Inflammatory macrophage treated with lipopolysaccharide for 4 hours (primary cell): ENCODE measurements at places on chromosomes 1 and 21.

DNA sequence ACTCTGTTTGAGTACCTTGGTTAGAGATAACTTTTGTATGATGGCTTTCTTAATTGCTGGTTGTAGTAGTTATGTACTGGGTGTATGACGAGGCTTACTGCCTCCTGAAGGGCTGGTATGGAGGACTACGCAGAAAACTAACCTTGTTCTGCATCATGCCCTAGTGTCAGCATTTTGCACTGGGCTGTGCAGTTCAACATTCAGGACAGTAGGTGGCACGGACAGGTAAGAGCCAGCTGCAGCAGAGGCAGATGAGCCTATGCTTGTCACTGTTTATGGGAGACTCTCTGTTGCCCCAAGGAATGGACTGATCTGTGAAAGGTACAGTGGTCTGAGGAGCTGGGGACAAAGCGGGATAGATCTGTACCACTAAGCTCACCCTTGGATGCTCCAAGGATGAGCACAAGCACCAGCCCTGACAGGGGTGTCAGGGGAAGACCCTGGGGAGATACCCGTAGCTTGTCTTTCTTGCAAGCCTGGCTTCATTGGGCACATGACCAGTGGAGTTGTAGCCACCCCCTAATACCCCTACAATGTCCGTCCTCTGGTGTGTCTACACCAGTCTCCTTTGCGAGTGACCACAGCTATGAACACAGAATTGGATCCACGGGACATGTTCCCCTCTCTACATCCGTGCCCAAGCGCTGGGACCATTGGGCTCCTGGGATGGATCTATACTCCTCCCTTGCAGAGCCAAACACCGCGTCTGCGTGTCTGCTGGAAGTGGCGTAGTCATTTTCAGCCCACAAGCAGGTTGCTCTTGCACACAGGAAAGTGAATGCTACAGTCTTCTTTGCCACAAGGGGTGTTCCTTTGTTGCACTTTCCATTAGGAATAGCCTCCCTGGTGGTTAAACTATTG is 51.1 kb upstream of the CFHR3 start:
- DNase-seq: peak; percentile 44

DNA sequence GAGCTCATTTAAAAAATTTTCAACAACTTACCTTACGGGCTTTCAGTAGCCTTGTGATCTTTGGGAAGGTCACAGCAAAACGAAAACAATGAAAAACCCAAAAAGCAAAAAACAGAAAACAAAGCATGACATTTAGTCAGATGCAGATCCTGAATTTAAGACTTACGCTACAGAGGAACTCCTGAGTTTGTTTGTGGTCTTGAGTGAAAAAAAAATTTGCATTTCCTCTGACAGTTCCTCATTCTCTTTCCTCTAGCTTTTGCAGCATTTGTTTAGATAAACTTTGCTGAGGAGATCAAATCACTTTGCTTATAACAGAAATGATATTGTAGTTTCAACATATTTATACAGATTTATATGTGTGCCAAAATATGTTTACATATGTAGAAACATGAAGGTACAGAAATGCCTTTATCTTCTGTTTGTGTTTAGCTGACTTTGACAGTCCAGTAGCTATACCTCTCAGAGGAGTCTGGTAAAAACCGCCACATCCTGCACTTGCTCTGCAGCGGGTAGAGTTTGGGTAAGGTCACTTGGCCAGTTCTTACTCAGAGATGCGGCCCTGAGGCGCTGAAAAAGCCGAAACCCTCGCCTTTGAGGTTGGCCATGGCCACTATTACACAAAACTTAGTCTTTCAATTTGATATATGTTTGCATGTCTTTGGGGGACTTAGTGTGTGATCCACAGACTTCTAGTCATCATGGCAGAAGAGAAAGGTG is 142.5 kb downstream of the TNR start:
- DNase-seq: peak; percentile 16

DNA sequence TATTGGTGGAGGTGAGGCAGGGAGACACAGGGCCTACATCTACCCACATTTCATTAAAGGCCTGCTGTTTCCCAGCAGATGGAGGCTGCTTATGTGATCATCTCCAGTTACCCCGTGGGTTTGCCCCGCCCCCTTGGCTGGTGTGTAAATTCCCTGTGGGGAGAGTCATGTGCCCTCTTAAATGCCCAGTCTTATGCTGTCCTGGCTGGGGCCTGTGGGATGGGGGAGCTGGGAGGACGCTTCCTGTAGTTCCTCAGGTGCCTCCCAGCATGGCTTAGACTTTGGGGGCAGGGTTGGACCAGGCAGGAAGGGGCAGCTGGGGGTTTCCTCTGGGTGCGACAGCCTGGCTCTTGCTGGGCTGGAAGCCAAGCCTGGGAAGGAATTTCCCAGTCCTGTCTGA is 15.5 kb upstream of the CITED4 start:
- peak; percentile 90 for DNase-seq

GRCh38 chr1:167650269-167651160 is 20.5 kb downstream of the RCSD1 start:
- no peak for DNase-seq

- no peak for DNase-seq
Observed at GRCh38 chr1:9253004-9253403, 18.4 kb downstream of the H6PD start.

GRCh38 chr1:83964153-83964552 is 34.8 kb downstream of the TTLL7 start:
- DNase-seq: no peak

DNA sequence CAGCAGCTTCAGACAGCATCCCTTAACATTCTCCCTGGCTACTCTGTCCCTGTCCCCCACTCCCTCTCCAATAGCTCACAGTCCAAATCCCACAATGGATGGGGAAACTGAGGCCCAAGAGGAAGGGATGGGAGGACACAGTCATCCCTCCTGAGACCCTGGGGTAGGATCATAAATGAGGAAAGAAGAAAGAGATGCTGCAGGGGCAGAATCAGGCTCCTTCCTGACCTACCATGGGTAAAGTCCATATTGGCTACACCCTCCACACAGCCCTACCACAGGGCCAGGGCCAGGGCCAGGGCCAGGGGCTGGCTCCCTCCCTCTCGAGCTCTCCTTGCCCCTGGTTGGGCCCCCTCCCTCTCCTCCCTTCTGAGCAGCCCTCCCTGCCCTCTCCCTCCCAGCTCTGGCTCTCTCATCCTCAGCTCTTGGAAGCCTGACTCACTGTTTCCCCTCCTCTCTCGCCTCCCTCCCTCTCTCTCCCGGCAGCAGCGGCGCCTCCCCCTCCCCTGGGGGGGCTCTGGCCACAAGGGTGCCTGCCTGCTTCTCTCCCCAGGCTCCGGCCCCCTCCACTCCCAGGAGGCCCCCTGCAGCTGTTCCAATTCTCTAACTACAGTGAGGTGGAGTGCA is 4.9 kb downstream of the AHDC1 start:
- no peak for DNase-seq

DNA sequence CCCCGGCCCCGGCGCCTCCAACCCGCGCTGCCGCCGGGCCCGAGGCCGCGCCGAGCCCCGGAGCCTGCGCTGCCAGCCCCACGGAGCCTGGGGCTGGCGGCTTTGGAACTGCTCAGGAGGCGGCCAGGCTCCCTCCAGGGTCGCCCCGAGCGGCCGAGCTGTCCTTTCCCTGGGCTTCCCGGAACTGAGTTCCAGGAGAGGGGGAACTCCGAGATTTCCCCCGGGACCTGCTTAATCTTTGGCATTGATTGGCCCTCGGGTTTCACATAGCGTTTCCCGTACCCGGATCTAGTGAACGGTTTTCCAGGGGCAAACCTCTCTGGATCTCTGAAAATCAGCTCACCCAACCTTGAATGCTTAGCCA is 504 bp downstream of the H6PD start:
- peak; percentile 74 for DNase-seq

GRCh38 chr1:154605534-154605933 is 2.5 kb downstream of the ADAR start:
- peak; percentile 54 for DNase-seq

DNA sequence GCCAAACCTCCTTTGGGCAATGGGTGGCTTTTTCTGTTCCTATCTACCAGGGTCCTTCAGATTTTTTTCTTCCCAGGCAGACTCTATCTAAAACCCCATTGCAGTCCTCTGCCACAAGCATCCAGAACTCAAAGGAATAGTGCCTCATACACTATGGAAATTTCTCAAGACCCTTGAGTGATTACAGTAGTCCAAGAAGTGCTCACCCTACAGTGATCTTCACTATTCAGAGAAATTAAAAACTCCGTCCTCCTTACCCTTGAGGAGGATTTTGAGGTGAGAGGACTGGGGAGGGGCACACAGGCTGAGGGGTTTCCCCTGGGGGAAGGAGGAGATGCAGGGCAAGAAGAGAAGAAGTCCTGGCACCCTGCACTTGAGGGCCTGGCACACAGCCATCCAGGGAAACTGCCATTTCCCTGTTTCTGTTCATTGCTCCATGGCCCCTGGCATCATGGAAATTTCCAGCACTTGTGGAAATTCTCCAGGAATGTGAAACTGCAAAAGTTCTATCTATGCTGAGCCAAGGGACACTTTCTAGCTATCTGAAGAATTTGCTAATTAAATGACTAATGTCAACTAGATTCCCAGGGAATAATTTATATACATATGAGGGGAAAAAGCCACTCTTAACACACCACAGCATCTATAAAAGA is 102.5 kb upstream of the ATP1B1 start:
- no peak for DNase-seq

- peak; percentile 55 for DNase-seq
Observed at GRCh38 chr1:203656796-203657747, 30.4 kb downstream of the ATP2B4 start.

DNA sequence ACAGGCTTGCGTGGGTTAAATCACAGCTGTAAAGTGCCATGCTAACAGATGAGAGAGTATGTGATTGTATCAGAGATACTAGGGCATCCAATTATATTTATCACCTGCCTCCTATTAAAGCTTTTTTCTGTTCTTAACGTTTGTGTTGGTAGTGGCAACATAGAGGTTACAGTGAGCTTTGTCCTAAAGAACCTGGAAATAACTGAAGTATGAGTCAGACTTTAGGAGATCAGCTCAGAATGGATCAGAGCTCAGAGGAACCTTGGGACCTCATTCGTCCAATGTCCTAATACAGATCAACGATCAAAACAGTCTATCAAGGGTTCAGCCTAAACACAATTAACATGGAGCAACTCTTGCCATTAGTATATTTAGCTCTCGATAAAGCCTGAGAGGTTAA is 81.0 kb downstream of the RGS7 start:
- DNase-seq: no peak

- DNase-seq: peak; percentile 83
Observed at GRCh38 chr21:17784604-17785402, 34.4 kb downstream of the C21orf91 start.

GRCh38 chr1:4006676-4007374 is 106.8 kb upstream of the C1orf174 start:
- peak; percentile 7 for DNase-seq
